Stimulated activated CD4-positive, alpha-beta T cell treated with anti-CD3 and anti-CD28 coated beads, Interleukin-1b, Interleukin-23, amount 100 ng/mL, for 4 hours (primary cell): ENCODE measurements at places on chromosomes 2 and 18.

- no peak for DNase-seq
Observed at GRCh38 chr18:7980136-7980535, 413.0 kb downstream of the PTPRM start.

- no peak for DNase-seq
Observed at GRCh38 chr18:38305961-38306360, 740.4 kb upstream of the CELF4 start.

DNA sequence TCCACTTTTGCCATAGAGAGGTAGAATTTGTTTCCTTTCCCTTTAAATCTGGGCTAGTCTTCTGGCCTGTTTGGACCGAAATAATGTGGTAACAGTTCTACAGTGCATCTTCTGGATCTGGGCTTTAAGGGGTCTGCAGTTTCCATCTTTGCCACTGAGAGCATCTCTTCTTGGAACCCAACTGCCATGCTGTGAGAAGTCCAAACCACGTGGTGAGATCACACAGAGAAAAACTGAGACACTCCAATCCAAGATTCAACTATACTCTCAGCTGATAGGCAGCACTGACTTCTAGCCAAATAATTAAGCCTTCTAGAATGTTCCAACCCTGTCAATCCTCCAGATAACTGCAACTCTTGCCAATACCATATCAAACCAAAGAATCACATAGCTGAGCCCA is 261.1 kb downstream of the INSIG2 start:
- DNase-seq = no peak

DNA sequence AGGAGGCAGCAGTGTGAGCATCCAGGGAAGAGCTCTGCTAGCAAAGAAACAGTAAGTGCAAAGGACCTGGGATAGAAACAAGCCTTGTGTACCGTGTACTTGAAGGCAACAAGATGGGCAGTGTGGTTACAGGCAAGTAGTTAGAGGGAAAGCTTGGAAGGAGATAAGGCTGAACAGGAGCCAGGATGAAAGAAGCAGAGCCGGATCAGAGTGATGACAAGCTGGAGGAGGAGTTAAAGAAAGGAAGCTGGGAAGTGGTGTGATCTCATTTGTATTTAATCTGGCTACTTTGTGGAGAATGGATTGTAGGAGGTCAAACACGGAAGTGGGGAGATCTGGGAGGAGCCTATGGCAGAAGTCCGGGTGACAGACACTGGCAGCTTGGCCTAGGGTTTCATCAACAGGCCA is 44.7 kb upstream of the VPS54 start:
- DNase-seq = no peak

GRCh38 chr2:237474442-237474911 is 12.6 kb upstream of the MLPH start:
- DNase-seq = no peak

DNA sequence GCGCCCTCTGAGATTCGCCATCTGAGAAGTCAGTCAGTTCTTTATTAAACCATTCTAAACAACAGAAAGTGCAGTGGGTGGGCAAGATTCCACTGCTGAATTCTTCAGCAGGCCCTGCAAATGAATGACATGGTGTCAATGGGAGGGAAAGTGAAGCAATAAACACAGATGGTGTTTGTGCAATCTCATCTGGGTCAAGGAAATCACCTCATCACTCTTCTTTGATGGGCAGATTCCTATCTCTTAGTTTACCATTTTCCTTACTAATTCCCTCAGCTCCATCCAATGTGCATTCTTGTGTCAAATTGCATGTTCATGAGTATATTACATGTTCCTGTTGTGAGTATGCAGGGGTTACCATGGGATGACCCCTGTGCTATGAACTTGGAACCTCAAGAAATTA is 100.7 kb upstream of the CYP1B1 start:
- DNase-seq = no peak

DNA sequence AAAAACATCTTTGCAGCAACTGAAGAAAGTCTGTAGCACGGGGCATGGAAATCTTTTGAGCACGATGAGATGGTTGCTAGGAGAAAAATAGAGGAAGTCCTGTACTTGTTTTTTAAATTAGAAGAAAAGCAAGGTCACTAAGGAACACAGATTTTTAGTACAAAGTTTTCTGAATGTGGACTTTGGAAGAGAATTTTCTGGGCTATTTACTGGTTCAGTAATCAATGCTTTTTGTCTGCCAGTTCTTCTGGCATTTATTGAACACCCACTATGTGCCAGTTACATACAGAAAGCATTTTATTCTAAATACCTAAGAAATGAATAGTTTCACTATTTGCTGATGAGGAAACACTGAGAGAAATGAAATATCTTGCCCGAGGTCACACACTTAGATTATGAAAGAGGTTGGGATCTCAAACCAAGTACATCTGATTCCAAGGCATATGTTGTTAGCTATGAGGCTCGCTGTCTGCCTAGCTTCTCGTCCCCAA is 15.6 kb upstream of the MAP3K20 start:
- no peak for DNase-seq

GRCh38 chr18:63314062-63314790 is 5.3 kb downstream of the BCL2 start:
- DNase-seq = no peak

DNA sequence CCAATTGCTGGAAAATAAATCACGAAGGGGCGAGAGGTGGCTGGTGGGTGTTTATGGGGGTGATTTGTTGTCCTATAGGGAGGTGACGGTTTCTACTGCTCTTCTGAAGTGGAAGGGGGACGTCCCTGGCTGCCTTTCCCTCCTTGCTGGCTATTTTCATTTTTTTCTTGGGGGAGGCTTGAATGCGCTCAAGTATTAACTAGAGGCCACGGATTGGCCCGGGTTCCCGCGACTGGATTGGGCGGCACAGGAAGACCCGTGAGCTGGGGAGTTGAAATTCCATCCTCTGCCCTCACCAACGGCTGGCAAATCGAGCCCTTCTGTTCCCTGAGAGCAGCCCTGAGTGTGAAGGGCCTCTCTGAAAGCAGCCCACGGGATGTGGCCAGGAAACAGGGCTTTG is 176.5 kb upstream of the SPRED2 start:
- DNase-seq = no peak

- no peak for DNase-seq
Observed at GRCh38 chr2:151767536-151767935, 33.3 kb upstream of the NEB start.

- DNase-seq = no peak
Observed at GRCh38 chr18:6284300-6284699, 130.4 kb downstream of the L3MBTL4 start.

DNA sequence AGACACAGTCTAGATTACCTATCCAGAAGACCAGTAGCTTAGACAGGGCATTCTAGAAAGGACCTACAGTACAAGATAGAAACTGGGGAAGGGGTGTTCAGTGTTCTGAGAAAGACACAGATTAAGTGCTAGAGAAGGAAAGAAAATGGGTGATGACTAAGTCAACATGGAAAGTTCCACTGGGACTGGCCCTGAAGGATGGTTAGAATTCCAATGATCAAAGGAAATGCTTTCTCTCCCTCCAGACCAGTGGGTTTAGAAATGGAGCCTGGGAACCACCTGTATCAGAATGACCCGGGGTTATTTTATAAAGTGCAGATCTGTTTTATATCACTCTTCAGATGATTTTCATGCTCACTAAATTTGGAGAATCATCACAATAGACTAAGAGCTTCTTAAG is 5.8 kb upstream of the COLEC12 start:
- no peak for DNase-seq

GRCh38 chr2:16900405-16901025 is 234.9 kb upstream of the CYRIA start:
- no peak for DNase-seq

GRCh38 chr2:96909611-96910021 is 39.7 kb upstream of the SEMA4C start:
- DNase-seq = no peak

- no peak for DNase-seq
Observed at GRCh38 chr2:213220967-213221603, 63.2 kb upstream of the SPAG16 start.

DNA sequence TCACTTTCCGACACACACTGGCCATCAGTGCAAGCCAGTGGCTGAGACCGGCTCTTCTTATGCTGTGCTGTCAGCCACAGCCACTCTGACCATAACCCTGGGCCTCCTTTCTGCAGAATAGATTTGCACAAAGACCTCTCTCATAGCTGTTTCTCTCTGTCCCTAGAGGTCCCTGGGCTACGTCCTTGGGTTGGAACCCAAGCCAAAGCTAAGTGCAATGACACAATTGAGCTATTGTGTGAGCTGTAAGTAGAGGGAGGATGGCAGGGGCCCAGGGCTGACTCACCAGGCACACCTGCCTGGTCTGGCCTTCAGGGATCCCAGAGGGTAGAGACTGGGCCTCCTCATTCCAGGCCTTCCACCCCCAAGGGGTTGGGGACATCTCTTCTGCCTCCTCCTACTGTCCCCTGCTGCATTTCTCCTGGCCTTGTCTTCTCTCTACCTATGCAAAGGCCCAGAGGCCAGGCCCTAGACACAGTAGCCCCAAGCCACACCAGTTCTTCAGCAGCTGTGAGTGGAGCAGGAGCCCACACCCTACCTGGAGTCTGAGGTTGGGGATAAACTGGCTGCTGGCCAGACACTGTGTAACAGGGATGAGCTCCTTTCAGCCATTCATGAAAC is 174.6 kb downstream of the NCK2 start:
- DNase-seq = no peak

GRCh38 chr2:59342166-59342565 is 1101.0 kb upstream of the FANCL start:
- no peak for DNase-seq

GRCh38 chr2:26561918-26562810 is 79.0 kb downstream of the CIB4 start:
- DNase-seq = peak; percentile 19

DNA sequence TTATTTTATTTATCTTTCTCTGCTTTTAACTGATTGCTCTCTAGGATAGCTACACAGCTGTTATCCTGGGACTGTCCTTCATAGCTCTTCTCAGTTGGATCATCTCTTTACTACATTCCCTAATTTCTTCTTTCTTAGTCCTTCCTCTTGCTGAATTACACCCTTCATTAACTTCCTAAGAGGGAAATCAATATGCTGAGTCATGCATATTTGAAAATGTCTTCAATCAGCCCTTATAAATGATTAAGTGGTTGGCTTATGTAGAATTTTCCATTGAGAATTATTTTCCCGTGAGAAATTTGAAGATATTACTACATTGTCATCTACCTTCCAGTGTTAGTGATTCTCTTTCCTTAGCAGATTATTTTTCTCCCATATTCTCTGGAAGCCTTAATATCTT is 214.2 kb downstream of the SOCS6 start:
- no peak for DNase-seq

- DNase-seq = no peak
Observed at GRCh38 chr2:241064802-241065354, 37.2 kb downstream of the MTERF4 start.

- DNase-seq = no peak
Observed at GRCh38 chr2:215880970-215881369, 132.4 kb downstream of the MREG start.

DNA sequence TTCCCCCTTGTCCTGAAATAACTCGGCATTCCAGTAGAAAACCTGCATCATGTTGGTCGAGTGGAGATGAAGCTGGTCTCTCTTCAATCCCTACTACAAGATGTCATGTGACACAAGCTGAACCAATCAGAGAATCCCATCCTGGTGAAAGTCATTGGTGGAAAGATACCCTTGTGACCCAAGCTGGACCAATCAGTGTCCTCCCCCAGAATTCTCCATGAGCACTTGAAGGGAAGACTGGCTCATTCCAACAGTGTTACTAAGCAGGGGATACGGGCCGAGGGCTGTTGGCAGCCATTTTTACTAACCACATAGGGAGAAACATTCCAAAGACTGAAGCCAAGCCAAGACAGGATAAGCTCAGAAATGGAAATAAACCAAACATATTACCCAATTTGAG is 298.3 kb downstream of the ICOS start:
- no peak for DNase-seq

DNA sequence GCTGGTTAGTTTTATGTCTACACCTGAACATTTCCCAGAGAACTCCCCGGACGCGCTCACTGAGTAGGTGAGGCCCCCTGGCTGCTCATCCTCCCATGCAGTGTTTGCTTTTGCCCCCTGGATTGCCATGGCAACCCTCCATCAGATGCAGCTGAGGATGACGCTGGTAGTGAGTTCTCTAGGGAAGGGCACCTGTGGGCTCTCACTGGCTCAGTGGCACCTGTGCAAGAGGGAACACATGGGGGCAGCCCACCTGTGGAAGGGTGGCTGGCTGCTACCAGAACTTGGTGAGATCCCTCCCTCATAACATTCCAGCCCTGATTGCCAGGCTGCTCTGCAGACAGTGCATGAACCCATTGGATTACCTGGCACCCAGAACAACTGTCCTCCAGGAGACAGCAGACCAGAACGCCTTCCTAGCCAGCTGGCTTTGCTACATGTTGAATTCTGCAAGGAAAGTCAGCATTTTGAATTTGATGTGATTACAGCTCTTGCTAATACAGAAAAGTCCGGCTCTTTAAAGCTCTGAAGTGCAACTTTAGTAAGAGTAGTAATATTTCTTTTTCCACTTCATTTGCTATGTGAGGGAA is 21.7 kb downstream of the COA5 start:
- no peak for DNase-seq

GRCh38 chr18:11908182-11909060 is at the start of gene MPPE1:
Gene MPPE1, minus strand, starts transcription at chr18:11908317. Its CDS starts 11,053 bp downstream, at chr18:11897264.
- DNase-seq = peak; percentile 64

- DNase-seq = no peak
Observed at GRCh38 chr18:3597409-3598357, 147.7 kb downstream of the TGIF1 start.

GRCh38 chr2:100902817-100903405 is 83.0 kb downstream of the NPAS2 start:
- no peak for DNase-seq

DNA sequence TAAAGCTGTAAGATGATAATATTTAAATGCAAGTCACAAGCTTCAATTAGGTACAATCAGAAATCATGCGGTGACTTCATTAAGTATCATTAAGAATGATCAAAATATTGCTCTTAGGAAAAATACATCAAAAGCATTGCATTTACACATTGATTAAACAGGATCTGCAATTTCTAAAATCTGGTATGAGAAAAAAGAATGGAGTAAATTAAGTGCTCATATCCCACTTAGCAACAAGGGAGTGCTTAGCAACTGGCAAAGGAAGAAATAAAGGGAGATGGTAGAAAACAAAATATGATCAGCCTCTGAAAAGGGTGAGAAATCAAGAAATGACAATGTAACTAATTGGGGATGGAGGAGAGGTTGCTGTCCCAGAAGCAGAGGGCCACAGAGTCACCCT is 1918.2 kb upstream of the PIK3C3 start:
- no peak for DNase-seq

- DNase-seq = no peak
Observed at GRCh38 chr2:239049421-239050251, 201.8 kb downstream of the TWIST2 start.

GRCh38 chr2:168494190-168494711 is 38.2 kb downstream of the CERS6 start:
- no peak for DNase-seq

DNA sequence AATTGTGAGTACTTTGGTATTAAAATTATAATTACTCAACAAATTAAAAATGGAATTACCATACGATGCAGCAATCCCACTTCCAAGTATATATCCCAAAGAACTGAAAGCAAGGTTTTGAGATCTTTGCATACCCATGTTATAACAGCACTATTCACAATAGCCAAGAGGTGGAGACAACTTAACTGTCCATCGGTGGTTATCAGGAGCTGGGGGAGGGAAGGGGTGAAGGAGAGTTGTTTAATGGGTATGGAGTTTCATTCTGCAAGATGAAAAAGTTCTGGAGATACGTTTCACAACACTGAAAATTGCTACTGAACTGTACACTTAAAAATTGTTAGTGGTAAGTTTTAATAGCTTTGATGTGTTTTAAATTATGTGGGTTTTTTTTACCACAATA is 25.7 kb downstream of the RAB10 start:
- no peak for DNase-seq

- no peak for DNase-seq
Observed at GRCh38 chr18:63843008-63843407, 44.5 kb upstream of the SERPINB2 start.
